ENCODE measurements at places on chromosomes 3 and 15.

GRCh38 chr3:106425026-106425425 lies 556.2 kb upstream of the CBLB start:
- DNase-seq: no peak

DNA sequence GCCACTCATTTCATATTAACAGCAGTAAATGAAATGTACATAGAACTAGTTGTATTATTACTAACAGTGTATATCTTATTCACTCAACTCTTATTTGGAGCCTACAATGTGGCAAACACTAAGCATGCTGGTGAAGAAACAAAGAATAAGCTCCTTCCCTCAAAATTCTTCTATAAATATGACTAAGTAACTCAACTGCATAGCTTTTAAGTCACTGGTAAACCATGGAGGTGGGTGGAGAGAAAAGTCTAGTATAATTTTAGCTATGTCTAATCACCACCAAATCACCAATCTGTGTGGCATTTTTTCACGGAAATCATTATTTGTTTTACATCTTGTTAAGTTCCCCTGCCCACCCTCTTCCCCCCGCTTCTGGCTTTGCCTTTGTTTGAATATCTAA lies 17.5 kb downstream of the COPS2 start:
- no peak for DNase-seq

DNA sequence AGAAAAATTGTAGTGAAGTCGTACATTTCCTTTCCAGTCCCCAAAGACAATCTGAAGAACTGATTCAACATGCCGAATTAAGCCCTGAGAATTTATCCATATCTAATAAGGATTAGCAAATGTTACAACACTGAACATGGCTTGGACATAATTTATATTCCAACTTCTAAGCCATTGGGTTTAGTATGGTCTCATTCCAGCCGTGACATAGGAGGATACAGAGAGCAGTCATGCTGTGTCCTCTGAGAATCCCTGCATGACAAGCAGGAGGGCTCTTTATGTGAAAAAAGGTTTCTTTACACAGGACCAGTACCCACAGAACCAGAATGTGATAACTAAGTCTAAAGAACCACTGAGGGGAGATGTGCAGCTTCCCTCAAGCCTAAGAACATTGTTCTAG lies 231.9 kb upstream of the WNT5A start:
- no peak for DNase-seq

- no peak for DNase-seq
These were observed 132.6 kb downstream of the ATP1B3 start for GRCh38 chr3:142009029-142009428.

- DNase-seq: peak; percentile 37
These were observed 6.2 kb upstream of the MAP1A start for GRCh38 chr15:43511012-43511885.

DNA sequence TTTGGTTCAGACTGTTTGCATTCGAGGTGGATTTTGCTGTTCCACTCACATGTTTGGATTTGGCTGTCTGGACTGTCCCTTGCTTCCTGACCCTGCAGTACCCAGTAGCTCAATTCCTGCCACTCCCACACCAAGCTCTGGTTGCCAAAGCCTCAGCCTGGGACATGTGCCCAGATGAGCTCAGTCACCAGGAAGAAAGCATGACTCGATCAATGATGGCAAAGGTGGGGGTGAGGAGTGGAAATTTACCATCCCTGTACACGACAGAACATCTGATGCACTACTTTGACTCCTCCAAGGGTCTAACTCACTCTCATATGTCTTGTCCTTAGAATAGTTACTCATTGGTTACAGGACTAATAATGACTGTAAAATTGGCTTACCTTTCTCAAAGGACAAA lies 45.2 kb downstream of the ZNF385D start:
- DNase-seq: no peak

DNA sequence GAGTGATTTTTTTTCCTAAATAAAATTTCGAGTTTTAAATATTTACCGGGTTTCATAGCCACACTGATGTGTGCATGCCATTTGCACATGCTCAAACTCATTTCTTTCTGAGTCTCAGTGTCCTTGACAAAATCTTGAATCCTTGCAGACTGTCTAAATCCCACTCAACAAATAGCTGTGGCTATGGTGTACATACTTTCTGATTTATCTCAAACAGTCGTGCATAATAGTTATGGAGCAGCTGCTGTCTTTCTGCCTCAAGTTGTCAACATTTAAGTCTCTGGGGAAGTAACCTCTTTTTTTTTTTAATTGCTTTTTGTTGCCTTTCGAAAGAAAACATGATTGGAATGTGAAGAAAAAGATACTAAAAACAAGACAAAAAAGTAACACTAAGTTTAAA lies 52.8 kb upstream of the UTS2B start:
- no peak for DNase-seq

DNA sequence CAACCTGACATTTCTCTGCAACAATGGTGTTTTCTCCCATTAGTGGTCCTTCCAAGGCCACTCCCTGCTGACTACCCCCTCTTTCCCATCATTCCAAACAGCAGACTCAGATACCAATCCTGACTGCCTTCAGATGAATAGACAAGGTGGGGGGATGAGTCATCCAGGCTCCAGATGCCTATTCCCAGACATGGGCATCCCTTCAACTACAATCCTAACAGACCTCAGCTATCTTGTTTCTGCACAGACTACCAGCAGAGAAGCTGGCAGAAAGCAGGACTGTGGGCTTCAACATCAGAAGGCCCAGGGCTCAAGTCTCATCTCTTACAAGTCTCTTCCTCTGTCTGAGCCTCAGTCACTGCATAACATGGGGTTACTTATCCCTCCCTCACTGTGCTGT lies 2.2 kb downstream of the RBP1 start:
- DNase-seq: no peak

GRCh38 chr15:75161106-75161916 lies 40.4 kb upstream of the C15orf39 start:
- no peak for DNase-seq

DNA sequence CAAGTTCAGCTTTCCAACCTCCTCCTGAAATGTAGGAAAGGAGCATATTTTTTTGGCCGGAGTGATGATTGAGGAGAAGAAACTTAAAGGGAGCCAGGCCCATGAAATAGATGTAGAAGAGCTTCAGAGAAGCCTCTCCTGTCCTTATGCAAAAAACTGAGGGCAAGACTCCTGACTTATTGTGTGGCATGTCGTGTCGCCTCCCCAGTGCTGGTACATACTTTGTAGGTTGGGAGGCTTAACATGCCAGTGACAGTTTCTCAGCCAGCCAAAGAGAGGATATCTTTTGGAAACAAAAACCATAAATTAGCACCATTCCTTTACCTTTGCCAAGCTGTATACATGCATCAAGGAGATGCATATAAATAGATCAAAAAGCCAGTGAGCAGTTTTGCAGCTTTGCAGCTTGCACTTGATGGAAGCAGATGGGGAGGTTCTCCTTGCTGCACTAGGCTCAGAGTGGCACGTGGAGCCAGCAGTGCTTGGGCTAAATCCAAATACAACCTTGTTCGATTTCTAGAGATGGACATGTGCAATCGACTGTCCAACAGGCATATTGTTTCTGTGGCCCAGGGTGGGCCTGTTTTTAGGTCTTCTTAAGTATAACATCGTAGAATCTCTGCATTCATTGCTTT lies 10.2 kb downstream of the SLCO3A1 start:
- DNase-seq: no peak

DNA sequence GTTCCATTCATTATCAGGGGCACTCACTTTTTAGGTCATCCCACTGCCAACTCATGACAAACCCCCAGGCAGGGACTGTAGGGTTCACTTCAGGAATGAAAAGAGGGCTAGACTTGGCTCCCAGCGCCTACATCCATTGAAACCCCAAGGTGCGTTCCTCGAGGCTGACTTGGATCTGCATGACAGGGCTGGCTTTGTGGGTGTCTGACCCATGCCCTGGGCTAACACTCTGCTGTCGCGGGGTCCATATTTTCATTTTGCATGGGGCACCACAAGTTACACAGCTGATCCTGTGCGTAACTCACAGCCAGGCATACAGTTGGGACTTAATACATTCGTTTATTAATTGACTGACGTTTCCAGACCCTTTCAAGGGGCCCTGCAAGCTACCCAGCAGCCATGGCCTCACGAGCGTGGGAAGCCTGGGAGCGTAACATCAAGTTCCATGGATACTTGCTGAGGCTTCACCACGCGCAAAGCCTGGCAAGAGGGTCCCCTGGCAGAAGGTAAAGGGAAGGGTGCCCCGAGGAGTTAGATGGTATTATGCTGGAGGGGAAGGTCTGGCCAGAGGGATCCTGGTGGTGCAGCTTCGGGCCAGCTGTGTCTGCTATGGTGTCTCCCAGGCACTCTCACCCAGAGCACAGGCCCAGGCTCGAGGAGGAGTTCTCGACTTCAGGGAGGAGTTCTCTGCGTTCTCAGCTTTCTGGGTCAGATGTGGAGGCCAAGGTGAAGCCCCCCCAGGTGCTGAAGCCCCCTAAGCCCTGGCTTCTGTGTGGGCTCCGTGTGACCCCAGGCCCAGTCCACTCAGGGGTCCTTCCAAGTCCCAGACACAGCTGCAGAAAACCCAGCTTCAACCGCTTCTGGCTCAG lies 85.4 kb downstream of the ADAMTS17 start:
- DNase-seq: no peak

- no peak for DNase-seq
These were observed 4.6 kb upstream of the FAM43A start for GRCh38 chr3:194680888-194681615.

- DNase-seq: no peak
These were observed 858.8 kb downstream of the FHIT start for GRCh38 chr3:60392501-60392900.

GRCh38 chr3:108953210-108953609 lies 469 bp downstream of the GUCA1C start:
- no peak for DNase-seq

GRCh38 chr15:100201376-100202280 lies 140.1 kb downstream of the ADAMTS17 start:
- DNase-seq: no peak

GRCh38 chr3:171811295-171811912 lies 1.1 kb upstream of the PLD1 start:
- DNase-seq: peak; percentile 87

DNA sequence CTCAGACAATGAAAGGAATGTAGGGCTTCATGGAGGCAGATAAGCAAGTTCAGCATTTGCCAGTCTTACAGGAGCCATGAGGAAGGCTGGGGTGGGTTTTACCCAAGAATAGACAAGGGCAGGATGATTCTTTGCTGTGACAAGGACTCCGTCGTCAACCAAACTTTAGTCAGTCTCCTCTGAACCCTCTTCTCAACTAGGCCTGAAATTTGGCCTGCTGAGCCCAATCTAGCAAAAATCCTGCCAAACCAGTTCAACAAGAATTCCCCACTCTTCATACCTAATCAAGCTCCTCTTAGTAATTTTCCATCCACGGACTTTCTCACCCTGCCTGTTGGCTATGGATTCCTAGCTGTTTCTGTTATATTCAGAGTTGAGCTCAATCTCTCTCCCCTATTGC lies 280.5 kb downstream of the TBL1XR1 start:
- DNase-seq: no peak

DNA sequence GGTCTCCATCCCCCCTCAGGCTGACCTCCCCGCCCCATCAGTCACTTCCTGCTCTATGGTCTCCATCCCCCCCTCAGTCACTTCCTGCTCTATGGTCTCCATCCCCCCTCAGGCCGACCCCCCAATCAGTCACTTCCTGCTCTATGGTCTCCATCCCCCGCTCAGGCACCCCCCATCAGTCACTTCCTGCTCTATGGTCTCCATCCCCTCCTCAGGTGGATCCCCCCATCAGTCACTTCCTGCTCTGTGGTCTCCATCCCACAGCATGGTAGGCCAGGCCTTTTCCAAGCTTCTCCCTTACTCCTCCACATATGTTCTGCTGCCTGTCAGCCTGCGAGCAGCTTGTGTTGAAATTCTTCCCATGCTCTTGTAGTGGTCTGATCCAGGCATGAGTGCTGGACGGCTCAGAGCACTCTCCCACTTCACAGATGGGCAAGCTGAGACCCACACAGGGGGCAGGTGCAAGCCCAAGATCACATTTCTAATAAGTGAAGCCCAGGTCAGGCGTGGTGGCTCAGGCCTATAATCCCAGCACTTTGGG lies 36.8 kb downstream of the BDH1 start:
- DNase-seq: no peak

DNA sequence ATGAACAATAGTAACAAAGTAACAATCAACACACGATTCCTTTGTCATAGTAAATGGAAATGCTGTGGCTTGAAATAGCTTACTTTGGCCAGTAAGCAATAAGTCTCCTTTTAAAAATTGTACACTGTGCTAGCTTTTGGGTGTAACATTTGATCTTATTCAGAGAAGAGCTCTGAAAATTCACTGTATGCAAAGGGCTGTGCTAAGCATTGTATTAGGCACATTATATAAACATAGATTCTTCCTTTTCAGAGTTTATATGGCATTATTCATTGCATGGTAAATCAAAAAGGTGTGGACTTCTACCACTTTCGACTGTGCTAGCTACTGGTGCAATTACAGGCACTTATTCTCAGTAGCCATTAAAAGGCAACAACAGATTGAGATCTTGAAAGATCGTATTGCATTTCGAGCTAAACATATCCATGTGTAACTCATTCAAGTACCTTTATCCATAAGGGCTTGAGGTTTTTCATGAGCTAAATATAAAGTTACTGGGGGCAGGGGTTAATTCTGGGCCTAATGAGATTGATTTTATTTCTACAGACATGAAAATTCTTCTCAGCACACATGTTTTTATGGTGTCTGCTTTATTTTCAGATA lies 246.8 kb downstream of the NR1D2 start:
- DNase-seq: no peak

DNA sequence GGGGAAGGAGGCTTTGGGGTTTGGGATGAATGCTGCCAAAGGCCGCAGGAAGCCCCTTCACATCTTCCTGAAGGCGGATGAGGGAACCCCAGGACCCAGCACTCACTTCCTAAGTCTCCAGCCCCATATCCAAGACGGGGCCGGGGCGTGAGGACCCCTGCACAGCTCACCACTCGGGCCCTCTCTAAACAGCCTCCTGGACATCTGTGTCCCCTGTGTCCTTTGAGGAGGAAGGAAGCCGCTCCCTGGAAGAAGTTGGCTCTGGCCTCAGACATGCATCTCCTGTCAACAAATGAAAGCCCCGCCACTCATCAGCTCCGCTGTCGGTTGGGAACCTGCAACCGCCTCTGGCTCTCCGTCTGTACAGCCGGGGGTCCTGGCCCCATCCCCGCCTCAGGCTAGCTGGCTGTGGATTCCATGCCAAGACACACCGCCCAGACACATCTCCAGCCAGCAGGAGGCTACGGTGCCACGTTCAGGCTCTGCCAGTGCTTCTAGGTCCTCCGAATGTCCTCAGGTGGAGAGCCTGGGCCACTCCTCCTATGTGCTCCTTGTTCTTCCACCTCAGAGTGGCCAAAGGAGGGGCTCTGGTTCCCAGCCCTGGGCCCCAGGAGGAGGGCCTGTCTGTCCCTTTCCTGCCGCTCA lies 140.0 kb upstream of the MEF2A start:
- DNase-seq: peak; percentile 28

DNA sequence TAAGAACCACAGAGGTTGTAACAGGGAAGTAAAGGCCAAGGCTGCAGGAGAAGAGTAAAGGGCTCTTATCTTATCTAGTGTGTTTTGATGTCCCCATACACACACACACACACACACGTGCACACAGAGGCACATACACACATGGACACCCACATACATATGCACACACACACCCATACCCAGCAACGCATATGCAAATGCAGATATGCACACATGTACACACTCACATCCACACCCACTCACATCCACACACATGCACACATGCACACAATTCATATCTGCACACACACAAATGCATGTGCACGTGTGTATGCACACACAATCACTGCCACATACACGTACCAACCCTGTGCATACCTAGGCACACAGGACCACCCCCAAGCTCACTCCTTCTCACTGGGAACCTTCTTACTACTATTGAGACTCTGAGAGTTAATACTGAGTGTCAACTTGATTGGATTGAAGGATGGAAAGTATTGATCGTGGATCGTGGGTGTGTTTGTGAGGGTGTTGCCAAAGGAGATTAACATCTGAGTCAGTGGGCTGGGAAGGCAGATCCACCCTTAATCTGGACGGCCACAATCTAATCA lies 99.0 kb upstream of the AKAP13 start:
- no peak for DNase-seq
